ENCODE measurements at places on chromosomes 3 and 15.

- no peak for DNase-seq
Measured at GRCh38 chr3:73874161-73874560, 249.4 kb upstream of the PDZRN3 start.

- DNase-seq = no peak
Measured at GRCh38 chr3:168489301-168489700, 393.6 kb upstream of the GOLIM4 start.

- DNase-seq = no peak
Measured at GRCh38 chr3:36302158-36302509, 78.2 kb upstream of the STAC start.

DNA sequence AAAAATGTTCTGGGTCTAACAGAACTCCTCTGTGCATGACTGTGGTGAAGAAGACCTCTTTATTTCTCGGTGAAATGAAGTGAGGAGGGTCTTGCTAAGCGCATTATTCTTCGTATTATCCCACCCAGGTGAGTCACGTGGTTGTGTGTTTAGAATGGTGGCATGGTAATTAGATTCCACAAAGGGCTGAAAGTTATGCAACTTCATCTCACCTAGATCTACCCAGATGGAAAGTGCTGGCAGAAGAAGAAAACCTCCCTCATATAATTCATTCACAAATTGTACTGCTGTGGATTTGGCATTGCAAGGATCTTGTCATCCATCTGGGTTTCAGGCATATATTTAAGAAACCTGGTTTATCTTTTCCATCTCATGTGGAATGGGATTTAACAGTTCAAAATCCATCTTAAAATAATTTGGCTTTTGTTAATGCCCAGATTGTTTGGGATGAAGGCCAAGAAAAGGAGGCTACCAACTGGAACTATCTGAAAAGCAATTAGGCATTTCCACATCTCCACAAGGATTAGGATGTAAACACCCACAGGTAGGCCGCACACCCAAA is 175.3 kb downstream of the PLCL2 start:
- no peak for DNase-seq

- no peak for DNase-seq
Measured at GRCh38 chr15:92930776-92931175, 30.7 kb downstream of the CHD2 start.

GRCh38 chr15:89379251-89379695 is 44.6 kb upstream of the POLG start:
- no peak for DNase-seq

DNA sequence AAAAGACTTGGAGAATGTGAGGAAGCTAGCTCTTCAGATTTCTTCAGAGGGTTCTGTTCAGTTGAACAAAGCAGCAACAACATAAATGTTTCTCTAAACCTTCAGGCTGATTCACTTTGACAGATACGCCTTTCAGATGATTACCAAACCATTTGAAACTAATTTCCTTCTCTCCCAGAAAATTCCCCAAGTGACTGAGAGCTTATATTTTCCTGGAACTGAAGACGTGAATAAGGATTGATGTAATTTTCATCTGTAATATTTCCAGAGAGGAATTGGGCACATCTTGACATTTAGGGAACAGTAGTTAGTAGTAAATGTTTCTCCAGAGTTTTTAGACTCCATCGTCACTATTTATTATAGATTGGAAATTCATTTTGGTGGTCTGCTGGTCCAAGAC is 108.6 kb upstream of the AADACL2 start:
- DNase-seq = no peak

- DNase-seq = no peak
Measured at GRCh38 chr3:189496375-189497138, 134.6 kb upstream of the TP63 start.

DNA sequence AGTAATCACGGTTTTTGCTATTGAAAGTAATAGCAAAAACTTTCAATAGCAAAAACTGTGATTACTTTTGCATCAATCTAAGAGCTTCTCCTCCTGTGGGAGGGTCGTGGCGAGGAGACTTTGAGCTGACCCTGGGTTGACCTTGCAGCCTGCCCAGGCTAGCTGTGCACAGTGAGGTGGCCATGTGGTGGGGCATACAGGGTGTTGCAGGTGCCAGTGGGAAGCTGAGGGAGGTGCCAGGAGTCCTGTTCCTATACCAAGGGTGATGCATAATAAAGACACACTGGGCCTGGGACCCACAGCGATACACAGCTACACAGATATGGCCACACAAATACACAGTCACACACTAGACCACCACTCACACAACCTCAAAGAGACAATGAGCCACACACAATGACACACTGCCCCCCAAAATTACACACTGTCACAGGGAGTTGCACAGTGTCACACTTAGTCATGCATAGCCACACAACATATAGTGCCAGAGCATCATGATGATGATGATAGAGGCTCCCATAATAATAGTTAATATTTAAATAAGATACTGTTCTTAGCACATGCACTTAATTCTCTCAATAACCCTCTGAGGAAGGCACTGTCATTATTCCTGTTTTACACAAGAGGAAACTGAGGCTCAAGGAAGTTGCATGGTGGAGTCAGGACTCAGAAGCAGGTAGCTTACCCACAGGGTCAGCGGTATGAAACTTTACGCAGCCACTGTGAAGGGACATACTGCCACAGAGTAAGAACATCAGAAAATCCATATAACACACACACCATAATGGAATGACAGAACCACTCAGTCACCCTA is 6.3 kb downstream of the PLCD1 start:
- DNase-seq = no peak

Measured in iPS-NIHi11 (cell line).